ENCODE measurements at places on chromosomes 3 and 15.
A peak's percentile ranks its signal among the peaks of the same experiment; 100 is the strongest.

DNA sequence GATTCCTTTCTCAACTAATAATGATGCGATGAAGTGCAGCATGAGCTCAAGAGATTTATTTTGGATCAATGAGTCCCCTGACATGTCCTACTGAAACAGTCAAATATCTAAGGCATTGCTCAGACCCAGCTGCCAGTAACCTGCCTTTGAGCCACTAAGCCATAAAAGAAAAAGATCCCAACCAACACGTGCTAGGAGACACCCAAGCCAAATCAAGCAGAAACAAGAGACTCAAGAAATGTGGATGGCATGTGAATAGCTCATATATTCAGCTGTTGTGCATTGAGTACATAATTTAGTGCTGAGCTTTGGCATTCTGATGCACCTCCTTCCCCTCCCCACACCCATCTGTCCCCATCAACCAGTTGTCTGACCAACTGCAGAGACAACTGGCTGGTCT, 29.2 kb downstream of the GJD2 start:
- no peak for DNase-seq

DNA sequence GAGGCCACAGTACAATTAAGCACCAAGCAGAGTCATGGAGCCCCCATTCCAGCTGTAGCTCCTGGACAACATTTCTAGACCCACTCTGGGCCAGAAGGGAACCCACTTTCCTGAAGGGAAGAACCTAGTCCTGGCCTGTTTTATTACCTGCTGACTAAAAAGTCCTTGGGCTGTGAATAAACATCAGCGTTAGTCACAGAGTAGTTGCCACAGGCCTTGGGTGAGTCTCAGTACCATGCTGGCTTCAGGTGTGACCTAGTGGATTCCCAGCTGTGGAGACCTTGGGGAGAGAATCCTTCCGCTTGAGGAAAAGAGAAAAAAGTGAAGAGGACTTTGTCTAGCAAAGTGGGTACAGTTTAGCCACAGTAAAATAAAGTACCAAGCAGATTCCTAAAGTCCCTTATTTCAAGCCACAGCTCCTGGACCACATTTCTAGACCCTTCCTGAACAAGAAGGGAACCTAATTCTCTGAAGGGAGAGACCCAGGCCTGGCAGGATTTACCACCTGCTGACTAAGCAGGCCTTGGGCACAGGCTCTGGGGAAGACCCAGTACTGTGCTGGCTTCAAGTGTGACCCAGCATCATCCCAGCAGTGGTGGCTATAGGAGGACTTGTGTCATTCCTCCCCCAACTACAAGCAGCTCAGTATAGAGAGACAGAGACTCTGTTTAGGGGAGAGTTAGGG, 118.3 kb upstream of the KCNH8 start:
- no peak for DNase-seq

DNA sequence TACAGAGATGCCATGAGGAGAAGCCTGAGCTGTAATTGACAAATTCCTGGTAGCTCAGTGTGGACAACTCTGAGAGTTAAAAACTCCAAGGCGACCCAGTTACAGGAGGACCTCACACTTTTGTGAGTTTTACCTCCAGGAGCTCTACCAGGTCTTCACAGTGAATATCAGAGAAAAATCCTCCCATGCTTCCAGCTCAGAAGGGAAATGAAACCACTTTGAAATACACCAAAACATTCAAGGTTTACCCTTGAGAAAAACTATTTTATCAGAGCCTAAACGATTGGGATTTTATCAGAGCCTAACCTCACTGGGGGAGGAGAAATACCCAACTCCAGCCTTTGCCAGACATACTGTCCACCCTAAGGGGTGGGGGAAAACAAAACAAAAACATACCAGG, 52.4 kb downstream of the MCCC1 start:
- no peak for DNase-seq

DNA sequence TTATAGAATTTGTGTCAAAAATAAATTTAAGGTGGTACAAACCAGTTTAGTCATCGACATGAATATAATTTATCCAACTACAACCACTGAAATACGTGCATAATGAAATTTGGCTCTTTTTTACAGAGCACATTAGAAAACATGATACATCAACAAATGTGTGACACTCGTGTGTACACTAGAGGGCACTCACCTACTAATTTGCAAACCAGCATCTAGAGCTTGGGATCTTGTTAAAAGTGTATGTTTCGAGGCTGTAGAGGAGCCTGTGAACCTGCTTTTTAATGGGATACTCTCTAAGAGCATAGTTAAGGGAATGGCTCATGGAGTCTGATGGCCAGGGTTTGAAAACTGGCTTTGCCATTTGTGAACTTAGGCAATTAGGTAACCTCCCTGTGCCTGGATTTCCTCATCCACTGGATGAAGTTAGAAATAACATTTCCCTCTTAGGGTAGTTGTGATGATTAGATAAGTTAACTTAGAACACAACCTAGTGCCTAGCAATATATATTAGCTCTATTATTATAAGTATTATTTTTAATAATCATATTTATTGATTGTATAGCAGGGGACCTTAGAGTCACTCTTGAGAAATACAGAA, 8.8 kb upstream of the CPOX start:
- peak; percentile 31 for DNase-seq

GRCh38 chr3:52388348-52388821, 56.5 kb downstream of the SEMA3G start:
- DNase-seq = no peak

DNA sequence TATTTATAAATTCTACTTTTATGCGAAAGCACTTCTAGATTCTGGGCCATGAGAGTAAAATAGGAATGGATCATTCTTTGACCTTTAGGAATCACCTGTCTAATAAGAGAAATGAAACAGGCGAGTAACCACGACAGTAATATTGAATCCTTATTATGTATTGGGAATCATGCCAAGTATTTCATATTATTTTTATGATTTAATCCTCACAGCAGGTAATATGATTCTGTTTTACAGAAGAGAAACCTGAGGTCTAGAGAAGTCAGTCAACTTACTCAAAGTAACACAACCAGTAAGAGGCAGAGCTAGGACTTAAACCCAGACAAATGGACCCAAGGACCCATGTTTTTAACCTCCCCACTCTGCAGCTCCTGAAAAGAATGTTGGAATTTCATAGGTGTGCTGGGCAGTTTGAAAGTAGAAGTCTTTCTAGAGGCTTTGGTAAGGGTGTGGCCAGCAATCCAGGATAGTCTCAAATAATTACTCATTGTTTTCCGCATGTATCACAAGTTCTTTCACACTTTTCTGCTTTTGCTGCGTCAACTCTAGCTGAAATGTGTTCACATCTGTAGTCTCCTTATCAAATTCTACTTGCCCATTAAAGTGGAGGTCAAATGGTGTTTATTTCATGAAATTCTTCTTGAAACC, 181.7 kb downstream of the TPRG1 start:
- no peak for DNase-seq

DNA sequence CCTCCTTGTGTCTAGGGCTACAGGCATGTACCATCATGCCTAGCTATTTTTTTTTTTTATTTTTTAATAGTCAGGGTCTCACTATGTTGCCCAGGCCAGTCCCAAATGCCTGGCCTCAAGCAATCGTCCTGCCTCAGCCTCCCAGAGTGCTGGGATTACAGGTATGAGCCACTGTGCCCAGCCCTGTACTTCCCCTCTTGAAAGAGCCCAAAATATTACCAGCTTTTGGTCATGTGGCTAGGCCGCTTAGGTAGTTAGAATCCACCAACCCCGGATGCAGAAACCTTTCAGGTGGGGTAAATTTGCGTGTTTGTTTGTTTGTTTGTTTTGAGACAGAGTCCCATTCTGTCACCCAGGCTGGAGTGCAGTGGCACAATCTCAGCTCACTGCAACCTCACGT, 132.8 kb upstream of the C2CD4B start:
- no peak for DNase-seq

GRCh38 chr15:68186671-68187397, 18.3 kb downstream of the CALML4 start:
- no peak for DNase-seq

GRCh38 chr3:105425153-105425502, 58.4 kb downstream of the ALCAM start:
- no peak for DNase-seq

DNA sequence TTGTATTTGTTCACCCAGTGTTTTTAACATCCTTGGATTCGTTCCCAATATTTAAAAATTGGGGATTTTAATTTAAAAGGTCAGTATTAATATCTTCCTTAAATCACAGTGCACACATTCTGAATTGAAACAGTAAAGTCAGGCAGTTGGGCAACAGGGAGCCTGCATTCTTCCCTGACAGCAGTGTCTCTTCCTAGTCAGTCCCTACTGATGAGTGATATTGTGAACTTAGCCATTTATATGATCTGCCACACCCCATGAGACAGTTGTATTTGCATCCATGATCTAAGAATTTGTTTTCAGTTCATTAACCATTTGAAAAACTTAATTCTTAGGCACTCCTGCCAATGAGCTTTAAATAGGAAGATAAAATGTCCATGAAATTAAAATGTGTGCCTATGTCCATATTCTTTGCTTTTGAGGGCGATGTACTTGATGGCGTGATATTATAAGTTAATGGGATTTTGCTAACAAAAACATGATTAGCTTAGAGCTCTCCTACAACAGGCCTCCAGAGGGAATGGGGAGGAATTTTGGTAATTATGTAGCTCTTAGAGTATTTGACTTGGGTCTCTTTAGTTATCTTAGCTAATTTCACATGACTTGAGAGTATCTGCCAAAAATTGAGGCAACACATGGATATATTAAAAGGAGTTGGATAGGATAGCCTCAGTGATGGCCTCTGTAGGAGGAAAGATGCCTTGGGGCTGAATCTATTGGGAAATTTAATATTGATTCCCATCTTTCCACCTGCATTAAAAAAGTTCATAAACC, 219.3 kb downstream of the PTPRG start:
- DNase-seq = no peak

All from GF-D8 (cell line).